ENCODE measurements at places on chromosomes 3 and 15.

GRCh38 chr3:81581966-81582599 lies 179.4 kb downstream of the GBE1 start:
- no peak for DNase-seq

DNA sequence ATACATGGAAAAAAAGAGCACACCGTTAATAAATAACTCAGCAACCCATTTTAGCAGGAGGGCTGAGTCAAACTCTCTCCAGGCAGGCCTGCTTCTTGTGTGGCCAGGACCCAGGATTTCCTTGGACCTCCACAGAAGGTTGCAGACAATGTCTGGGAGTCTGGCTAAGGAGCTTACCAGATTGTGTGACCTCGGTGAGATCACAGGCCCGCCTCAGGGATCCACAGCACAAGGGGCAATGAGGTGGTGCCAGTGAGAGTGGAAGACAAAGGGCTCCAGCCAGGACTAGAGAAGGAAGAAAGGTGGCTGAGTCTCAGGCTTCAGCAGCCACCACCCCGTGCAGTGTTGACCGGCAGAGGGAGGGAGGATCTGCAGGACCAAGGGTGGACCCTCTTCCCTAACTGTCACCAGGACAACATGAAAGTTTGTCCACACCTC lies 32.2 kb upstream of the SEC22A start:
- no peak for DNase-seq

GRCh38 chr15:56797720-56798275 lies 64.5 kb upstream of the ZNF280D start:
- DNase-seq: no peak

DNA sequence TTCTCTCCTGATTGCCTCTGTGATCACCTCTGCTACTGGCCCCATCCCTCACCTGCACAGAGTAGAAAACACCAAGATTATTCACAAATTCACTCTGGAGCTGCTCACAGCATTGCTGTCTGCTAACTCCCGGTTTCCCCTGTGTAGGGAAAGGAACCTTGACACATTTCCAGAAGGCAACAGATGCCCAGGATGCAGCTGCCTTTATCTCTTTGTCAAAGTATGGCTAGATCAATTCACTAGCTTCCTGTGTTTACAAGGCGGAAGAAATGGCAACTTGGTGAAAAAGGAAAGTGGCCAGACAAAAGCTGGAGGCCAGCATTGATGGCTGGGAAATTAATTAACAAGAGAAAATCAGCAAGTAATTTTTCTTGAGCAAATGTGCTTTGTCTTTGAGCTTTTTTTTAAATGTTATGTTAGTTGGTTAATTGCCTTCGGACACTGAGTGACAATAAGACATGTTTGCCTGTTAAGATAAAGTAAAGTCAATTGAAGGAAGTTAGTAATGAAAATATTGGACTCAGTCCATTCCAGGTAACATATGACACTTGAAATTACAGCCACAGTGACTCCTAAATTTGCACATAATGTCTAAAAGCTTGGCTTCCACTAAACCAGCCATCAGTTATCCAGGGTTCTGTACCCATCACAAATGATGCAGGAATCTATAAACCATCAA lies 394.6 kb upstream of the IL12A start:
- DNase-seq: no peak

Measured in stimulated activated CD4-positive, alpha-beta T cell treated with anti-CD3 and anti-CD28 coated beads, Interleukin-15, amount 100 ng/mL, for 1 hour (primary cell).